Cerebellum (tissue), 4 donors: ENCODE measurements at places on chromosomes 2 and 18.

DNA sequence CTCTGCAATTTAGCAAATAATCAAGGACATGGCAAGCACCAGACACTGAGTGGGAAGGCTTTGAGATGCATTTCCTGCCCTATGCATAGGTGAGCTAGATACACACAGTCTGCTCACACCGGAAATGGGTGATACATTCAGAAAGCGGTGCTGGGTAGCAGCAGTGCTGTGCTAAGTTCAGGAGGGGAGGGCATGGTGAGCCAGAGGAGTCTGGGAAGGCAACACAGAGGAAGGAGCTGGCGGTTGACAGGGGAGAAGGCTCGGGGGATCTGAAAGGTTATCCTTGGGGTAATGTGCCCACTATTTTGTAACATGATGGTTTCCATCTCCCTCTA lies 57.4 kb upstream of the EPAS1 start:
- no peak for DNase-seq

DNA sequence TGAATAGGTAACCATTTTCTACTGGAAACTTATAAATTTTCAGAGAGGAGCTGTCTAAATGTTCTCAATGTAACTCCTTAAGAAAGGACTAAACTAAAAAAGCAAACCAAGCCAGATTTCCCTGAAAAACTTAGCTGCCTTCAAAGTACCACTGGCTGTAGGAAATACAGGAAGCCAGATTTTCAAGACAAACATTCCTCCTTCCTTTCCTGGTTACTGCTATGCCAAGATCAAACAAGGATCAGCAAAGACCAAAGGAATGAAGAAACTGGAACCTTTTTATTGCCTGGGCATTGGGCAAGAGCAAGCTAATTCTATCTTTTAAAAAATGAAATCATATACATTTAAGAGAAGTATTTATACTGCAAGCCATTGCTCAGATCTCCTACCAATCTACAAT lies 212.7 kb downstream of the DYM start:
- no peak for DNase-seq

DNA sequence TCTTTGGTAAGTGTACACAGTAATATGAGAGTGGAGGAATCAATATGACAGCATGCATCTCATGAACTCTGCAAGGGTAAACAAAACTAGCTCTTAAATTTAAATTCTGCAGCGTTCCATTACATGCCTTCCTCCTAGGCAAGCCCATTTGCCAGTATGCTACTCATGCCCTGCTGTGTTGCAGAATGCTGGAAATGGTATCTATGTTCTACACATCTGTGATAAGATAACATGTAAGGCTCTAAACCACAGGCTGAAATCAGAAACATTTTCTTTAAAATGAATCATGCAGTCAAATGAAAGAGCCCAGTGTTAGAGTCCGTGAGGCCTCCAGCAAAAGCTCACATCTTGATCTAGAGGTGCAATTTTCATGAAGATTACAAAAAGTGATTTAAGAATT lies 112.8 kb upstream of the FN1 start:
- DNase-seq, result no peak

- no peak for DNase-seq
Observed at GRCh38 chr2:112110966-112111365, 27.2 kb upstream of the FBLN7 start.

- no peak for DNase-seq
Observed at GRCh38 chr2:218039171-218039570, 29.9 kb upstream of the RUFY4 start.

DNA sequence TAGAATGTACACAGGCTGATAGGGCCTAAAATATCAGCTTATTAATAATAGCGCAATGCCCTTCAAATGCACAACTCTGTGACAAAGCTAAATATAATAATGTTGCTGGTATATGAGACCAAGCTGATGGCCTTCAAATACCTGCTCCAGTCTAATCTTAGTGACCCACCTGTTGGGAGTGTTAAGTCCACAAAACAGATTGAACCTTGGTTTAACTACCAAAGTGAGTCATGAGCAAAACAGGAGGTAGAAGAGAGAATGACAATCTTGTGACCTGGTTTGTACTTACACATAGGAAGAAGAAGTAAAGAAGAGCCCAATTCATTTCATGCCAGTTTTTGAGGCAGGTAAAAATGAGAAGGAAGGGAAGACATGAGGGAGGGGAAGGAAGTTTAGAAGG lies 295.0 kb downstream of the NR4A2 start:
- DNase-seq, result no peak
